NCI-H526 treated with DMSO at 0.1 percent for 48 hours (cell line): ENCODE measurements at places on chromosomes 5 and 9.

GRCh38 chr9:36748322-36748899 lies 175.7 kb downstream of the MELK start:
- no peak for DNase-seq

- DNase-seq = no peak
These were observed 65.8 kb downstream of the DOCK2 start for GRCh38 chr5:169702693-169703481.

DNA sequence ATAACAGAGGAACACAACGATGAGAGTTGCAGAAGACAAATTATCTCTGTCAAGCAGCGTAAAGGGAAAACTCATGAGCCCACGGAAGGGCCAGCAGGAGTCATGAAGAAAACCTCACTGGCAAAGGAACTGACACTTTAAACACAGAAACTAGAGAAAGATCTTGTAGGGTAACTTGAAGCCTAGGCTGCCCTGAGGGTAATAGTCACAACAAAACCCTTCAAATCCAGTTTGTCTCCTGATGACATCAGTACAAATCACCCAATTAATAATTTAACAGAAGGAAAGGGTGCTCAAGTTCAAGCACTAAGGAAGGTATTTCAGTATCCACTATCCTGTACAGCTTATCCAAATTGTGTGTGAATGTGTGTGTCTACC lies 549.1 kb downstream of the MTRR start:
- no peak for DNase-seq

DNA sequence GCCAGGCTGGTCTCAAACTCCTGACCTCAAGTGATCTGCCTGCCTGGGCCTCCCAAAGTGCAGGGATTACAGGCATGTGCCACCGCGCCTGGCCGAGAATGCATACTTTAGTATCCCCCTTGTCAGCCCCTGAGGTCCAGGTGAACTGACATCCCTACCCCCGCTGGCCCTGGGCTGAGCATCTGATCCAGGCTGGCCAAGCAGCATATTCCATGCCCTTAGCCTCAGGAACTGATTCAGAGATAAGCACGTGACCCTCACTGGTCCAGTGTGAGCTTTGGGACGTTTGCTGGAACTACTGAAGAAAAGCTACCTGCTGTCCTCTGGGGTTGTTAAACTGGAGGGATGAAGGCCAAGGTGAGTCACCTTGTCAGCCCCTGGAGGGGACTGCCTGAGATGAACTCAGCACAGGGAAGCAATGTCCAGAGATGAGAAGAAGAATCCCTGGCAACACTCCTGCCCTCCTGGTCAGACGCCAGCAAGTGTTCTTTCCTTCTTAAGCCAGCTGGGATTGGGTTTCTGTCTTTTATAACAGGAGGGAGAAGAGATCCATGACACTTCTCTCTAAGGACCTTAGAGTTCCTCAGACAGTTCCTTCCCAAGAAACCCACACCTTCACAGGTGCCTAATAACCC lies 59.1 kb upstream of the FBXW11 start:
- no peak for DNase-seq

DNA sequence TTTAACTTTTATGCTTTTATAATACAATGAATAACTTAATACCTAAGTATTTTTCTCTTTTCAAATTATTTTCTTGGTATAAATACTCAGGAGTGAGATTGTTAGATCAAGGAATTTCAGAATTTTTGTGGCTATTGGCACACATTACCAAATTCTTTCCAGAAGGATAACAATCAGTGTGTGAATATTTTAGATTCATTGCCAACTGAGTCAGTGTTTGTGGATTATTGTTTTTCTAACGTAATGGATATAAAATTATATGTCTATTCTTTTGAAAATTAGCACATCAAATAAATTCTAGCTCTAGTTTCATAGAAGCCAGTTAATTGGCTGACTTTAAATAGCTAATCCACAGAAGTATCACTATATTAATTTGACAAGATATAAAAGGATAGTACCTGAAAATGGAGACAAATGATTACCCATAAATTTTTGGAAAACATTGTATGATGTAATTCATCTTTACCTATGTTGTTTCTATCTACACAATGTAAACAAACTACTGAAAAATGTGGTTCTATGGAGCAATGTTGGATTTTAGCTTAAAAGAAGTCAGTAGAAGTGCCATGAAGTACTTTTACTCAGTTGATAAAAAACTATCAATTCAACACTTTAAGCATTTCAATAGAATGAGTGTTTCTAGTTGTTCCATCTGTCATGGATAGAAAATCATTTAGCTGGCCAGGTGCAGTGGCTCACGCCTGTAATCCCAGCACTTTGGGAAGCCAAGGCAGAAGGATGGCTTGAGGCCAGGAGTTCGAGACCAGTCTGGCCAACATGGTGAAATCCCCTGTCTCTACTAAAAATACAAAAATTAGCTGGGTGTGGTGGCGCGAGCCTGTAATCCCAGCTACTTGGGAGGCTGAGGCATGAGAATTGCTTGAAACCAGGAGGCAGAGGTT lies 185.1 kb downstream of the ADAMTSL1 start:
- DNase-seq = no peak

- DNase-seq = no peak
These were observed 31.1 kb downstream of the ATP6V0E1 start for GRCh38 chr5:173014671-173015070.

GRCh38 chr5:138339091-138339456 lies 1.0 kb downstream of the FAM53C start:
- DNase-seq = no peak

DNA sequence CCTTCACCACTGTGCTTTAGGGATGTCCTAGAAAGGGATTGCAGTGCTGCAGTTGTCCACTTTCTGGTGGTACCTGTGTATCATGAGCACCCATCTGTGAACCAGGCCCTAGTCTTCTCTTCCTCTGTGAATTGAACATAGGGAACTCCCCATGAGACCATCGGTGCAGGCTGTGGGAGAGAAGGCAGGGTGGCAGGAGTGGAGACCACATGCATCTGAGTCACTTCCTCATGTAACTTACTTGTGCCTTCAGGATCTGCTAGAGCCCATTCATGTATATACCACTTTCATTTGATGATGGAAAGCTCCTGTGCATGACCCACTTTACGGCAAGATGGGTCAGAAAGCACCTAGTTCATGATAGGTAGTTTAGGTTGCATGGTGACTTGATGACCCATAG lies 478.1 kb upstream of the CDH9 start:
- no peak for DNase-seq

GRCh38 chr9:7117676-7118561 lies 360.1 kb downstream of the KDM4C start:
- DNase-seq = no peak

DNA sequence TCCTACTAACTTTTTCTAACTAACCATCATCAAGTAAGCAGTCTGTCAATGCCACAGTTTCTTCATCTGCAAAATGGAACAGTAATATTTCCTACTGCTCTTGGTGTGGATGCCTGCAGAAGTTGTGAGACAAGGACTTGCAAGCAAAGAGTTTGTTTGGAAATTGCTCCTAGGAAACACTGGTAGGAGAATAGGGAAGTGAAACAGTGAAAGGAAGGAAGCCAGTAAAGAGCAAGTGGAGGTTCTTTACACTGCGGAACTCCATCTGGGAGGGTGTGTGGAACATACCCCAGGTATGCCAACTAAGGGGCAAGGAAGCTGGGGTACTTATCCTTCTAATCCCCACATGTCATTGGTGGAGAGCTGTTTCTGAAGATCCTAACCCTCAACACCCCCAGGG lies 119.9 kb downstream of the FOXD1 start:
- DNase-seq = no peak

- DNase-seq = no peak
These were observed 116.6 kb upstream of the BNC2 start for GRCh38 chr9:16987026-16987425.

DNA sequence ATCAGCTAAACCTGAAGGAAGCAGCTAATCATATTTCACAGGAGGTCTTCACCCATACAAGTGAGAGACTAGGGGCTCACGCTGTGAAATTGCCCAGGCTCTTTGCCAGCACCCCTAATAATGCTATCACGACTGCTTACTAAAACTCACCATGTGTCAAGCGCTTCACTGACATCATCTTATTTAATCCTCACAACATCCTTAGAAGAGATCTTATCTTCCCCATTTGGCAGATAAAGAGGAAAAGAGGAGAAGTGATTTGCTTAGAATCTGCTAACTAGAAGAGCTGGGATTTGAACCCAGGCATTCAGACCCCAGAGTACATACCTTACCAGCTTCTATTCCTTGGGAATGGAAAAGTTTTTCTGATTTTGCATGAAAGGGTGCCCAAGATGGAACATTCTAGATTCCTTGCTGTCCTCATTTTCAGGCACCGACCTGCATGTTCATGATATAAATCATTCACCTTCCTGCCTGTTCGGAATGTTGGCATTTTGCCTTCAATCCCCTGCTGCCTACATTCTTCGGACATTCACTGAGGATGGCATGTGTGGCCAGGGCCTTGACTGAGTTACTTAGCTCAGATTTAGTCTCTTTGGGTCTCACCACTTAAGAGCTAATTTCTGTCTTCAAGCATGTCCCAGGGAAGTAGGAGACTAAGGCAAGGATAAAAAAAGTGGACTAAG lies 88.1 kb downstream of the SH3TC2 start:
- no peak for DNase-seq

DNA sequence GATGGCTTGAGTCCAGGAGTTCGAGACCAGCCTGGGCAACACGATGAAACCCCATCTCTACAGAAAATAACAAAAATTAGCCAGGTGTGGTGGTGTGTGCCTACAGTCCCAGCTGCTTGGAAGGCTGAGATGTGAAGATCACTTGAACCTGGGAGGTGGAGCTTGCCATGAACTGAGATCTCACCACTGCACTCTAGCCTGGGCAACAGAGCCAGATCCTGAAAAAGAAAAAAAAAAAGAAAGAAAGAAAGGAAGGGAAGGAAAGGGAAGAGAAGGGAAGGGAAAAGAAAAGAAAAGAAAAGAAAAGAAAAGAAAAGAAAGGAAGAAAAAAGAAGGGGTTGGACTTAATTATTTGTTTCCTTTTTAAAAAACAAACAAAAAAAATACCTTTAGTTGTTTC lies 764.2 kb downstream of the IRX1 start:
- no peak for DNase-seq

DNA sequence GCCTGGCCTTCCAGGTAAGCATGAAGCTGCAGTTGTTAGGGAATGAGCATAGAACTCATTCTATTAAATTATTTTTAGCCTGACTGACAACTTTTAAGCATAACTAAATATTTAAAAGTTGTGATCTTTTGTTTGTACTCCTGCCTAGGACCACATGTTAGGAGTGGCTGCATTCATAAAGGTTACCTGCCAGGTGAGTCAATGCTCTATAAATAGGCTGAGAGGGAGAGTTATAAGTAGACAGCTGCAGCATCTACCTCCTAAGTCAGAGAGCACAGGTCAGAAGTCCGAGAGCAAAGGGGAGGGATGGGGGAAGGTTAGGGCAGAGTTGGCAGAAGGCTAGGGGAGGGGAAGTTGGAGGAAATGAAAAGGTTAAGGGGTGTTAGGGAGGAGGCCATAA lies 292.4 kb upstream of the TLE4 start:
- DNase-seq = no peak

- no peak for DNase-seq
These were observed 27.0 kb downstream of the SLC22A4 start for GRCh38 chr5:132321109-132321721.

DNA sequence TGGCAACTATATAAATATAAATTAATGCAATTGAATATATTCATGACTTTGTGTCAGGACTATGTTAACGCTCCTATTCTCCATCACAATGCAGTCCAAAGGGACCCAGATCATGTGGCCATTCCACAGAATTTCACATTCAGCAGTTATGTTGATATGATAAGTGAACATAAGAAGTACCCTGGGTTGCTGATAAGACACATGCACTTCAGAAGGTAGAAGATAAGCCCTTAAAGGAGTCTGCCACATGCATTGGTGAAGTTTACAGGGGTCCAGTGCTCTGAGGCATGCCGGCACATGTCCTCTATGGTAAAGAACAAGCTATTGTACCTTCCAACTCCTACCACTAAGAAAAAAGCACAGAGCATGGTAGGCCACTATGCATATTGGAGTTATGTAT lies 76.4 kb downstream of the PHAX start:
- DNase-seq = no peak

DNA sequence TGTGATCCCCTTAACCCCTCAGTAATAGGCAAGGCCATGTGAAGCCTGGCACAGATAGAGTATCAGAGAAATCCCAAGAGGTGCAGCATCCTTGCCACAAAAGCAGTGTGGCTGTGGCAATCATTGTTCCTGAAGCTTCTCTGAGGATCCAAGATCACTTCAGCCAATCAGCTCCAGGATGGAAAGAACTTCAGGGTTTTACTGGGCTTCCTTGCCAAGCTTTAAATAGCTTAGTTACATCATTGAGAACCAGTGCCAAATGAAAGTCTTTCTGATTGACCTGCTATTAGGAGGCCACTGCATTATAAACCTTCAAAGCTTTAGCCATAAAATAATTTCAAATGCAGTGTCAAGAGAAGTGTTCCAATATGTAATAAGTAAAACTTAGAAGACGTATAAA lies 430.6 kb downstream of the PIK3R1 start:
- DNase-seq = no peak

GRCh38 chr5:35185518-35185917 lies 44.8 kb downstream of the PRLR start:
- no peak for DNase-seq

DNA sequence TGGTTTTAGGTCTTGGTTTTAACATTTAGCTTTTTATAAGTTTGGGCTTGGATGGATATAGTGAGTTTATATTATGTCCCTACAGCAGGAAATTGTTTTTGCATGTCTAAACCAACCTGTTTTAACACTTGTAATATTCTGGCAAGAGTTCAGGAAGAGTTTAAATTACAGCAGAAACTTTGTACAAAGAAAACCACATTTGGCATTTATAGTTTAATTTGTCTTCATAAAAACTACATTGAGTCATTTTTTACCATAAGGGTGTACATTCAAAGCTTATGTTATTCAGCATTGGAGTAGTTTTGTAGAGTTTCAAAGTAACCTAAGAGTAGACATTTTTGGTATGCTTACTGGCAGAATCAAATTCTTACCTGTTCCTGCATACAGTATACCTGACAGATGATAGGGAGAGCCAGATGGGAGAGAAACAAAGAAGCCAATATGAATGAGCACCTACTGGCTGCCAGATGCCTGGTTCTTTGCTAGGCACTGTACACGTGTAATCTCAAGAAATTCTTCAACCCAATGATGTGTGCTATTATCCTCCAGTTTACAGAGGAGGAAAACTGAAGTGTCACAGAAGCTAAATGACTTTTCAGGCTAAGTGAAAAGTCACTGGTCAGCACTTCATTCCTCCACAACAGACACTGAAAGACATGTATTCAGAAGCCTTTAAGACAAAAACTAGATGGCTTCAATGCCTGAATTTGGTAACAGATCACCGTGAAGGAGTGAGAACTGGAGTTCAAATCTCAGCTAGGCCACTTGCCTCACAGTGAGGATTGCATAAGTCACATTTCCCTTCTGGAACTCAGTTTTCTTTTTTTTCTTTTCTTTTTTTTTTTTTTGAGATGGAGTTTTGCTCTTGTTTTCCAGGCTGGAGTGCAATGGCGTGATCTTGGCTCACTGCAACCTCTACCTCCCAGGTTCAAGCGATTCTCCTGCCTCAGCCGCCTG lies 25.9 kb upstream of the ECM2 start:
- no peak for DNase-seq

- DNase-seq = no peak
These were observed 3.3 kb downstream of the ALDH1B1 start for GRCh38 chr9:38395653-38396370.
